ENCODE measurements at places on chromosomes 6 and 20. TPM values are rescaled to one million over a fixed set of nuclear protein-coding genes. Genes with fewer than 3 reads are reported as not detected.

- no peak for DNase-seq
Observed at GRCh38 chr6:38339914-38340313, 299.8 kb downstream of the BTBD9 start.

GRCh38 chr20:56828402-56828801 lies 199.3 kb downstream of the TFAP2C start:
- no peak for DNase-seq

DNA sequence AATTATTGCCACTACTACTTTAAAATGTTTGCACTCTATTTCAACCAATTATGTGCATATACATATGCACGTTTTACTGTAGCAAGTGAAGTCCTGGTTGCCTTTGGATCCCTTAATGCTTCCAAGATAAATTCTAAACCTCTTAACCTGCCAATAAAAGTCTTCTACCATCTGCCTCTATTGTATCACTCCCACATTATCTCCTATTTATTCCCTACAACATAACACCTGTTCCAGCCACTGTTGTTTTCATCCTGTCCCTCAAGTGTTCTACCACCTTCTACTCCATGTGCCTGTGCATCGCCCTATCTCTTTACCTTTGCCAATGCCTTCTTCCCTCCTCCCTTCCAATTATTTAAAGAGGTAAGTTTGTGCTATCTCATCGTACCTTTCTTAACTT lies 499.0 kb upstream of the RNF217 start:
- no peak for DNase-seq

GRCh38 chr6:145670311-145670710 lies 65.0 kb downstream of the EPM2A start:
- DNase-seq: peak; percentile 79

DNA sequence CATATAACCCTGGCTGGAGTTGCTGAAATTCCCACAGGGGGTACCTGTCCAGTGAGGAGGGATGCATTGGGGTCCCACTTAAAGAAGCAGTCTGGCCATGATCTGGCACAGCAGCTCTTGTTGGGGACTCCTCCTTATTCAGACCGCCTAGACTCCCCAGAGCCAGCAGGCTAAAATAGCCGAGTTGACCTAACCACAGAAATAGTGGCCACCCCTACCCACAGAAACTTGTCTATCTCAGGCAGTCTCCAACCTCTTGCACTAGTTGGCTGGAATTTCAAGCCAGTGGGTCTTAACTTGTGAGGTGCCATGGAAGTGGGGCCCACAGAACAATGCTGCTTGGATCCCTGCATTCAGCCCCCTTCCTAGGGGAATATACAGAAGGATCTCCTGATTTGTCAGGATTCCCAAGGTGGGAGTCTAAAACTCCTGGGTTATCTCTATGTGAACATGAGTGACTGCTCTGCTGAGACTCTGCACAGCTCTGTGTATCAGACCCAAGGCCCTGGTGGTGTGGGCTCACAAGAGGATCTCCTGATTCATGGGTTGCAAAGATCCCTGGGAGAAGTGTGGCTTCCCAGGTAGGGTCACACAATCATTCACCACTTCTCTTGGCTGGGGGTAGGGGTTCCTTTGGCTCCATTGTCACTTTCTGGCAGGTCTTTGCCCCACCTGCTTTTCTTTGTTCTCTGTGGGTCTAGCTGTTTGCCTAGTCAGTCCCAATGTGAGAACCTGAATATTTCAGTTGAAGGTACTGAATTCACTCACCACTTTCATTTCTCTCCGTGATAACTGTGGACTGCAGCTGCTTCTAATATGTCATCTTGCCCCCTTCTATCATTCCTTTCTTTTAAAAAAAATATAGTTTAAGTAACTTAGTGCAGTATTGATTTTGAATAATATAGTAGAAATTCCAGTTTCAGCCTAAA lies 65.5 kb upstream of the CLVS2 start:
- no peak for DNase-seq

GRCh38 chr20:22515264-22515663 lies 69.1 kb downstream of the FOXA2 start:
- no peak for DNase-seq

- DNase-seq: no peak
Observed at GRCh38 chr6:116332096-116332495, 38.7 kb upstream of the DSE start.

DNA sequence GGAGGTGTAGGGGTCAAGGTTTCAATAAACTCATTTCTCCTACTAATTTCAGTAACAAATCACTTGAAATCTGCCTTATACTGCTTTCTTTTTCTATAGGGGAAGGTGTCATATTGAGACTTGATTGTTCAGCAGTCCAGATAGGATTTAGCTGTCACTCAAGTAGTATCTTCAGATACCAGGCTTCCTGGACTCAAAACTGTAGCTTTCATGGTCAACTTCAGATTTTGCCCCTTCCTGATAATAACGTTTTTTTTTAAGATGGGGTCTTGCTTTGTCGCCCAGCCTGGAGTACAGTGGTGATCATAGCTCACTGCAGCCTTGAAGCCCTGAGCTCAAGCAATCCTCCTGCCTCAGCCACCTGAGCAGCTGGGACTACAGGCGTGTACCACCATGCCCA lies 77.8 kb downstream of the JAG1 start:
- DNase-seq: no peak

- DNase-seq: peak; percentile 40
Observed at GRCh38 chr20:36574366-36575135, 1.2 kb downstream of the TGIF2 start.

- no peak for DNase-seq
Observed at GRCh38 chr20:23407781-23408464, 13.4 kb downstream of the NAPB start.

- DNase-seq: no peak
Observed at GRCh38 chr6:149458806-149459205, 26.0 kb downstream of the ZC3H12D start.

- DNase-seq: no peak
Observed at GRCh38 chr20:62738025-62738881, 29.6 kb downstream of the NTSR1 start.

DNA sequence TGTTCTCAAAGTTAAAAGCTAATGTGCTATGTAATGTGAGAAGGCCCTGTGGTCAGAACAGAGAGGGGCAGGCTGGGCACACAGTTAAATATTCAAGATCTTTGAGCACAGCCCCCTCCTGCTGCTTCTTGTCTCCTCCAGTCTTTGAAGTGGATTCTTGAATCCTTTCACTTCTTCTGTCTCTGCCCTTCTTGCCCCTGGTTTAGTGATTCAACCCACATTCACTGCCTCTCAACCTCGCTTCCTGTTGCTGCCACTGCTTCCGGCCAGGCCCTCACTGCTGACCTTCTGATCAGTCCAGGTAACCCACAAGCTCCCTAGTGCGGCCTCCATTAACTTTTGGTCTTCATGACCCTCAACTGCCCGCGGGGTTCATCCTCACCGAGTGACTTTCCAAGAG lies 417.3 kb upstream of the NOX3 start:
- DNase-seq: no peak

GRCh38 chr6:70738028-70738427 lies 70.3 kb downstream of the SMAP1 start:
- DNase-seq: no peak

GRCh38 chr6:85971238-85971637 lies 328.6 kb upstream of the SYNCRIP start:
- no peak for DNase-seq

- DNase-seq: no peak
Observed at GRCh38 chr6:6932341-6932740, 175.4 kb upstream of the RREB1 start.

- no peak for DNase-seq
Observed at GRCh38 chr20:58595167-58595566, 55.9 kb upstream of the STX16 start.

DNA sequence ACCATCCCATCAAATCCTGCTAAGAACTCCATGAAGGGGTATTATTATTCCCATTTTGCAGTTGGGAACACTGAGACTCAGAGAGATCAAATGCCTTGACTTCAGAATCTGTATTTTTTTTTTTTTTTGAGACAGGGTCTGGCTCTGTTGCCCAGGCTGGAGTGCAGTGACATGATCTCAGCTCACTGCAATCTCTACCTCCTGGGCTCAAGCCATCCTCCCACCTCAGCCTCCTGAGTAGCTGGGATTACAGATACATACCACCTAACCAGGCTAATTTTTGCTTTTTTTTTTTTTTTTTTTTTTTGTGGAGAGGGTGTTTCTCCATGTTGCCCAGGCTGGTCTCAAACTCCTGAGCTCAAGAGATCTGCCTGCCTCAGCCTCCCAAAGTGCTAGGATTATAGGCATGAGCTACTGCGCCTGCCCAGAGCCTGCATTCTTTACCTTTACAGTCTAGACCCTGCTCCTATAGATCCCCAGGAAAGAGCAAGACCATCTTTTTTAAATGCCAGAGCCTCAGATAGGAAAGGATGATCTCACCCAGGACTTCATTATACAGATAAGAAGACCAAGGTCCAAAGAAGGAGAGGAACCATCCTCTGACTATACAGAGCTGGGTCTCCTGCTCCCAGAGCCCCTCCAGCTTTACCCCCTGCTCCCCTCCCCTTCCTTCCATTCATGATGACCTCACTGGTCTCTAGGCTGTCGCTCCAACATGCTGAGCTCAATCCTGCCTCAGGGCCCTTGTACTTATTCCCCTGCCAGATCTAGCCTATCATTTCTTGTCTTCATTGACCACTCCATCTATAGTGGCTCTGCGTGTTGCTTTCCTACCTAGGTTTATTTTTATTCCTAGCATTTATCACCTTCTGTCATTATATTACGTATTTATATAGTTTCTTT lies 138.6 kb downstream of the CEBPB start:
- DNase-seq: no peak

DNA sequence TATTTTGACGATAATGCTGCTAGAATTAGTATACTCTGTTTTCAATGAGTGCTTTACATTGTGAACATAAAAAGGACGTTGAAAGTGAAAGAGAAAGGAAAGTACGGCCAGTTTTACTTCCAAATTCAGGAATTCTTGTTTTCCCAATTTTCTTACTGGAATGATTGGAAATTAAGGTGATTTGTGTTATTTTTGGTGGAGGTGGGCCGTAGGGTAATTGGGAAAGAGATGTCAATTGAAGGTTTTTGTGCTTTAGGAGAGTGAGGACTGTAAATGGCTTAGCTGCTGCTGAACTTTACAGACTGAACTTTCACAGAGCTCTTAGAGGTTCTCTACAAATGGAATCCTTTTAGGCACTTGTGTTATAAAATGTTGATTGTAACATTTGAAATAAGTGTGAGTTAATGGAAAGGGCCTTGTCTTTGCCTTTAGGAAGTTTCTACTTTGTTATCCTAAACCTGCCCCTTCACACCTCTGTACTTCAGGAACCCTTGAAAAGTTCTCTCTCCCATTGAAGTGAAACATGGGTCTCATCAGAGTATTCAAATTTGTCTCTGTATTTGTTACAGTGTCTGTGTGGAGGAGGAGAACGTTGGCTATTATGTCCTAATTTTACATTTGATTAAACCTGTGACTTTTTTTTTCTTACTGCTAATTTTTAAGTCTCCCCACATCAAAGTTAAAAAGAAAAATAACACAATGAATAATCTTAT lies 256.4 kb downstream of the ARID1B start:
- DNase-seq: peak; percentile 35

PNPLA1 gene
- total RNA-seq: not detected

SPATA25 gene
- total RNA-seq: 0.44 TPM

SYNDIG1 gene
- total RNA-seq: not detected

SYTL3 gene
- 0.87 TPM for total RNA-seq
